ENCODE measurements at places on chromosomes 2 and 18. TPM values are rescaled to one million over a fixed set of nuclear protein-coding genes. Genes with fewer than 3 reads are reported as not detected.

GRCh38 chr2:229971298-229971790, 49.0 kb downstream of the FBXO36 start:
- H3K36me3 ChIP-seq: no peaks in the 10 kb centered on the region
- DNase-seq: no peak
- no peak overlapping the region for H3K4me3 ChIP-seq
- H3K27ac ChIP-seq: no peak overlapping the region
- H3K27me3 ChIP-seq: no peaks in the 10 kb centered on the region
- H3K4me1 ChIP-seq: no peaks in the 10 kb centered on the region

Gene SMYD1
- total RNA-seq: not detected

GRCh38 chr18:22475426-22476100, 57.8 kb upstream of the CTAGE1 start:
- H3K36me3 ChIP-seq: no peaks in the 10 kb centered on the region
- no peaks in the 10 kb centered on the region for H3K4me1 ChIP-seq
- DNase-seq: no peak
- no peak overlapping the region for H3K27ac ChIP-seq

GRCh38 chr2:86079981-86080911, 25.4 kb downstream of the POLR1A start:
- H3K4me1 ChIP-seq: peaks cover 40% of the 10 kb centered on the region
- no peaks in the 10 kb centered on the region for H3K27me3 ChIP-seq
- DNase-seq: peak; percentile 74
- peaks cover 69% of the 10 kb centered on the region for H3K36me3 ChIP-seq
- no peak overlapping the region for H3K27ac ChIP-seq
- H3K4me3 ChIP-seq: no peak overlapping the region

All from activated T-helper 2 cell treated with anti-CD3 and anti-CD28 coated beads, Interferon-gamma antibody, Interleukin-2, Interleukin-4, amounts not matched to agents 10 μg/mL and 5 μg/mL and 100 μg/mL, durations not matched to agents 14 hours and 24 hours and 36 hours (primary cell).